Urinary bladder (tissue), 4 donors: ENCODE measurements at places on chromosomes 5 and 9. TPM values are rescaled to one million over a fixed set of nuclear protein-coding genes. Genes with fewer than 3 reads are reported as not detected.

The COL5A1 gene
- total RNA-seq: 622 TPM

The IFNA2 gene
- total RNA-seq: not detected

The RASGEF1C gene
- 0.69 TPM for total RNA-seq

The IL13 gene
- total RNA-seq: not detected

The IL3 gene
- total RNA-seq: not detected
